Stomach (tissue), 19 donors: ENCODE measurements at places on chromosomes 13 and 19. TPM values are rescaled to one million over a fixed set of nuclear protein-coding genes. Genes with fewer than 3 reads are reported as not detected.

ZNF358 gene
- polyA plus RNA-seq = 72.4 TPM

ZNF296 gene
- 7.0 TPM for polyA plus RNA-seq

LRRC63 gene
- not detected for polyA plus RNA-seq

RHPN2 gene
- 2.4 TPM for polyA plus RNA-seq

PEAK3 gene
- not detected for polyA plus RNA-seq

AP1M2 gene
- 112 TPM for polyA plus RNA-seq

ZNF492 gene
- not detected for polyA plus RNA-seq

SIAH3 gene
- not detected for polyA plus RNA-seq

ERICH4 gene
- polyA plus RNA-seq = not detected
